Heart right ventricle (tissue), 16 donors: ENCODE measurements at places on chromosomes 2 and 18. TPM values are rescaled to one million over a fixed set of nuclear protein-coding genes. Genes with fewer than 3 reads are reported as not detected.

The GALNT13 gene
- not detected for total RNA-seq

DNA sequence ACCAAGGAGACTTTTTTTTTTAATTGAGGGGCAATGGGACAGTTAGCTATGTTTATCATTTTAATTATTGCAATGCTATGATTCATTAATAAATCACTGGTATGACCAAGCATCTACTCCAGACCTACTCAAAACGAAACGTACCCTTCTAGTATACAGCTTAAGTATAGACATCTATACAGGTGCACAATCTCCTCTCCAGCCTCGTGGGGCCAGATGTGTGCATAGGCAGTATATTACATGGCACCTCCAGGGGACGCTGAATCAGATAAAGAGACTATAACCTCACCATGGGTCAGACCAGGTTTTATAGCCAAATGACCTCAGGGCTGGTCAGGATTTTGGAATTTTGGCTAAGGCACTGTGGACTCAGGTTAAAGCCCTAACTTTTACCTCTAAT is 86.6 kb downstream of the SS18 start:
- no peaks in the 10 kb centered on the region for H3K27me3 ChIP-seq
- no peaks in the 10 kb centered on the region for H3K4me1 ChIP-seq
- no peak overlapping the region for H3K4me3 ChIP-seq
- no peak overlapping the region for H3K27ac ChIP-seq
- no peak for DNase-seq

DNA sequence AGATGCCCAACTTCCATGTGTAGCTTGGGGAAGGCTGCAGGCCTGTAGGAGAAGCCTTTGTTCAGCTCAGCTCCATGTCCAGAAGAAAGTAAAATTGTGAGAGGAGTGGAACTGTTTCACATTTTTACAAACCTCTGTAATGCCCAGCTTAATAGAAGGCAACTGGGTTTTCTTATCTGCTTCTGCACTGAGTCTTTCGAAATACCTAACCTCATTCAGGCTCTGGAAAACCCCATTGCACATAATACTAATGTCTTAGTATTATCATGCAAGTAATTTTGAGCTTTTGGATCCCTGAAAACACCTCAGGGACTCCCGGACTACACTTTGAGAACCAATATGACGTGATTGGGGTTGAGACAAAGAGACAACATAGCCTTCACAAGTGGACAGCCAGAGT is 5.8 kb downstream of the SMIM21 start:
- no peak for DNase-seq
- H3K27me3 ChIP-seq: no peaks in the 10 kb centered on the region
- no peak overlapping the region for H3K27ac ChIP-seq
- no peak overlapping the region for H3K4me3 ChIP-seq

The ASPRV1 gene
- total RNA-seq: 1.3 TPM

The HJURP gene
- total RNA-seq: not detected
